ENCODE measurements at places on chromosomes 2 and 18.
A peak's percentile ranks its signal among the peaks of the same experiment; 100 is the strongest.

- DNase-seq, result no peak
These were observed 95.9 kb downstream of the NEB start for GRCh38 chr2:151638191-151638933.

DNA sequence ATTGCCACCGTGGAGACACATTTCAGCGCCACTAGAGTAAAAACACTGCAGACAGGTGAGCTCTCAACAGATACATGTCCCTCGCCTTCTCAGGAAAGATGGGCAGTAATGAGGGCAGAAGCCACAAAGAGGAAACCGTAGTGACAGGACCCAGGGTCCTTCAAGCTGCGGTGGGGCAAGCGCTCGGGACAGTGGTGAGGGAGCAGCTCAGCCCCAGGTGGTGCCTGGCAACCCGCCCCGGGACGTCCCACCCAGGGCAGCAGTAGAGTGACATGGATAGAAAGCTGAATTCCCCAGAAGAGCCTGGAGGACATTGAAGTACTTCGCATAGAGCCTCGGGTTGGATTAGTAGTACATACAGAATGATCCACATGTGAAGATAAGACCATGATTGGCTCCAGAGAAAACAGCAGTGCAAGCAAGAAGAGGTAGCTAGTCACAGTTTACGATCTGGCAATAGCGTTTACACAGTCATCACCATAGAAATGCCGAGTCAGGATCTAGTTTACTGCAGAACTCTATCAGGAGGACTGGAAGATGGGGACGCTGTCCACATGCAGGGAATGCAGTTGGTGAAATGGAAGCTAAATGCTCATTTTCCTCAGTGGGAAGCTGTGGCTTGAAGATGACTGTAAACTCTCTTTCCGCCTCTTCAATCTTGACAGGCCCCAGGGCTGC, 37.4 kb upstream of the ALPP start:
- no peak for DNase-seq

- no peak for DNase-seq
These were observed 3.5 kb upstream of the INHBB start for GRCh38 chr2:120342446-120342845.

DNA sequence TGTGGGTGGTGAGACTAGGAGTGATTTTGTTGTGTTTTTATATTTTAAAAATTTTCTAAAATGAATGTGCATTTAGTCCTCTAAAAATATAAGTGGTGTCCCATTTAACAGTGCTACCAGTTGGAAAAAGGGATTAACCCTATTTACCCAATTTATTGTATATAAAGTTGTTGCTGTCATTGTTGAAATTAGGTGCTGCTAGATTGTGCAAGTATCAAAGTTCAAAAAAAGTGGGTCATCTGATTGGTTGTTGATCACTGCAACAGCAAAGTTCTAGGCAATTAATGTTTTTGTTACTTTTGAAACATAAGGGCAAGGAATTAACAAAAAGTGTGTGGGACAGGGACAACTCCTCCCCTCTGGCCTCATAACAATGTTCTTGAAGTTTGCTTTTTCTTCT, 40.6 kb downstream of the ADNP2 start:
- no peak for DNase-seq

- no peak for DNase-seq
These were observed 427.3 kb downstream of the DCDC2C start for GRCh38 chr2:4130651-4131050.

- no peak for DNase-seq
These were observed 55.6 kb downstream of the CHRNA1 start for GRCh38 chr2:174708713-174709112.

- no peak for DNase-seq
These were observed 185.8 kb downstream of the NDUFA10 start for GRCh38 chr2:239839306-239839705.

GRCh38 chr2:222982010-222982908, 69.7 kb upstream of the KCNE4 start:
- DNase-seq, result peak; percentile 78

DNA sequence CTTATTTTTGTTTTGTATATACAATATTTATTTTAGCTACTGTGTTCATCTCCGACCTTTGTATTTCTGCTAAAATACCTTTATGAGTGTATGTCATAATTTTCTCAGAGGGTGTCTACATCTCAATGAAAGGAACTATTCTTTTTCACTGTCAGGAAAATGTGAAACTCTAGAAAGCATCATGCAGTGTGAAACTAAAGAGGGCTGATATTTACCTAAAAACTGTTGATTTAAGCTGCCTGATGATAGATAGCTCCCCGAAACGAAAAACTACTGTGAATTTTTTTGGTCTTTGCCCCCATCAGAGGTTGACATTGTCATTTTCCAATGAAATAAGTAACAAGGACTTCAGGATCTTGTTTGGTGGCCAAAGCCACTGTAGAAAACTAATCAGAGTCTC, 38.8 kb downstream of the TMEM178A start:
- no peak for DNase-seq

- peak; percentile 18 for DNase-seq
These were observed 44.2 kb downstream of the TTC27 start for GRCh38 chr2:32671885-32672533.

DNA sequence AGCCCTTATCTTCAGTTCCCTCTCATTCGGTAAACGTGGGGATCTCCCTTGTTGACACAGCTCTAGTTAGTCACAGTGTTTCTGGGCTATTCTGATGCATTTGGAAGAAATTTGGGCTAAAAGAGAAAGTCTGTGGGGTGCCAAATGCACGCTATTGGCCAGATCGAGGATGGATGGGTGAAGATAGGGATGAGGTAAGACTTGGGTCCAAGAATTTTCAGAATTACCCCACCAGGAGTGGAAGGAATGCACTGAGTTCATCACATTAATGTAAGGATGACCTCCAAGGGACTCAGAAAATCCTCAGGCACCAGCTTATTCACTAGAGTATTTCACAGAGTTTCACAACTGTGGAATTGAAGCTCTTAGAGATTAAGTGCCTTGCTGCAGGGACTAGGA, 49.3 kb downstream of the NRP2 start:
- DNase-seq, result peak; percentile 50

- no peak for DNase-seq
These were observed 22.3 kb upstream of the DYNC2LI1 start for GRCh38 chr2:43751476-43751990.

DNA sequence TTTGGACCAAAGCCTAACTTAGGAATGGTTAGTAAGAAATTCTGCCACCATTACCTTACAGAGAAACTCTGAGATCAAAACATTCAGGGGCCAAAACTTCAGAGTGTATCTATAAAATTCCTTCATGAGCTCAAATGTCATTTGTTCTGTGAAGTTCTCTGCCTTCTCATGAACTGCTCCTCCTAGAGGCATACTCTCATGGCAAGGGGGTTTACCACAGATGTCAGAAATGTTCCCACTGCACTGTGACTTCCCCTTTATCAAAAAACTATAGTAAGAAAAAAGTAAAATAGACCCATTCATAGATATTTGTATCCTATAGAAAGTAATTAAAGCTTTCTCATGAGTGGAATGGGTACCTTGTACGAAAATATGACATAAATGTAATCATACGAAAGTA, 68.5 kb downstream of the USP40 start:
- DNase-seq, result no peak

DNA sequence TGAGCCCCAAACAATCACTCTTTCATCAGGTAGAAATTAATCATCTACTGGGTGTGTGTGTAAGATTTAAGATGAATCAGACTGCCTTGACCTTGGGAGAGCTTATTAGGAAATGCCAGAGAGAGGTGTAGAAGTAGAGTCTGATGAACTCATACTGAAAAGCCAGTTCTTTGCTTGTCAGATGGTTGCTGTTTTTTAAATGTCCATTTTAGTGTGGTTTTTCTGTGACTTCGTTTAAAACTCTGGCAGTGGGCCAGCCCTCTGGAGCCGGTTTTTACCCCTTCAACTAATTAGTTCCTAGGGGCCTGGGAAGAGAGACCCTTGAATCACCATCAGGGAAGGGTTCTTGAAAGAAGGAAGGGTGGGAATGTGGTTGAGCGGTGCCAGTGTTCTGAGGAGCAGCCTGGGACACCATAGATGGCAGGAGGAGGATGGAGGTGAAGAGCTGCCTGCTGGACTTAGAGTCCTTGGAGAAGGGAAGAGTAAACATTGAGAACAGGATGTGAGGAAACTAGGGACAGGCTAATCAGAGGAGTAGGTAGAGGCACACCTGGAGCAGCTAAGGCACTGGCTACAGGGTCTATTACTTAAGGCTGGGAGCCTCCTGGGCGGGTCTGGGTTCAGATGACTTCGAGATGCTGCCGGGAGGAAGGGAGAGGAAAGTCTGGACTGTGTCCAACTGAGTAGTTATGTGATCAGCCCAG, 66.1 kb downstream of the LRRFIP1 start:
- DNase-seq, result peak; percentile 76

- DNase-seq, result no peak
These were observed 546.7 kb downstream of the EPHA4 start for GRCh38 chr2:221025398-221025797.

GRCh38 chr2:237207646-237208045, 122.0 kb downstream of the COPS8 start:
- peak; percentile 86 for DNase-seq

DNA sequence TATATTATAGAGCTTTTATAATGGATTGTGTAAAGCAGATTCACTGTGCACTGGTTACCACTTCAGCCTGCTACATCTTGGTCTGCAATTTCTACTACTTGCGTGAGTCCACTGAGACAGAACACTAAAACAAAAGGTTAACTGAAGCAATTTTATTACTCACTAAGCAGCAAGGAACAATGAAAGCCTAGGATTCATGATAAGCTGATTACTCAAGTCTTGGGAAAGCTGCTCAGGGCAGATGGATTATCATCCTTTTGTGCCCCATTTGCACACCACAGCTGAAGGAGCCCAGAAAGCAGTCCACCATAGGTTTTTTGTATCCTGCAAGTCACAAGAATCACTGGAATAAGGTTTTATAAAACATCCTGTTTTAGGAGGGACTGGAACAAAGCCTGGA, 1215.2 kb upstream of the TMEFF2 start:
- DNase-seq, result no peak

GRCh38 chr2:66957677-66958076, 439.5 kb upstream of the ETAA1 start:
- DNase-seq, result no peak

GRCh38 chr2:127541809-127542208, 6.3 kb downstream of the MYO7B start:
- DNase-seq, result no peak

GRCh38 chr2:135997380-135997779, 12.0 kb upstream of the DARS1 start:
- DNase-seq, result no peak

GRCh38 chr2:209145941-209146681, 277.7 kb upstream of the MAP2 start:
- no peak for DNase-seq

GRCh38 chr2:145593280-145593679, 1073.4 kb upstream of the ZEB2 start:
- DNase-seq, result no peak

DNA sequence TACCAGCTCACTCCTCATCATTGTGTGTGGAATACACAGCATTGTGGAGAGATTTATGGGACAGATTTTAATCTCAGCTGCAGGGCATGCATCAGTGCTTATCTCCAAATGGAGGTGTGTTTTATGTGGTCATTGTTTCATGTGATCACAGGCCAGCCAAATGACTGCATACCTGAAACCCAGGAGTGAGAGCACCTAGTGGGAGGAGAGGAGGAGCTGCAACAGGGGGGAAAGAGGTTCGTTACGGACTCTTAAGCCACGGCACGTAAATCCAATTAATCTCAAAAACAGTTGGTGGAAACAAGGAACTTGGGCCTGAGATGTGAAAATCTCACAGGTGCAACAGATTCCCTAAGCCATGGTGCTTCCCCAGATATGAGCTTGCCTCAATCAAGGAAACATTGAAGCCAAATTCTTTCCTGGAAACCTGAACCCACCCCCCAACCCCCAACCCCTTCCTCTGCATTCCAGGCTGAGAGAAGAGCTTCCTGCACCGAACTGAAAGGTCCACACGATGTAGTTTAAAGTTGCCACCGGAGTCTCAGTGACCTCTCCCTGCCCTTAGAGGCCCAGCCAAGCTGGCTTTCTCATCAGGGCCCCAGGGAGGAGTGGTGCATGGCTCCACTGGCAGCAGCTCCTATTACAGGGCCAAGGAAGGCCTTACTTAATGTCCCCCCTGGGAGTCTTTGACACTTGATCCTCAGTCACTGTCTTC, 167.4 kb downstream of the C1D start:
- no peak for DNase-seq

DNA sequence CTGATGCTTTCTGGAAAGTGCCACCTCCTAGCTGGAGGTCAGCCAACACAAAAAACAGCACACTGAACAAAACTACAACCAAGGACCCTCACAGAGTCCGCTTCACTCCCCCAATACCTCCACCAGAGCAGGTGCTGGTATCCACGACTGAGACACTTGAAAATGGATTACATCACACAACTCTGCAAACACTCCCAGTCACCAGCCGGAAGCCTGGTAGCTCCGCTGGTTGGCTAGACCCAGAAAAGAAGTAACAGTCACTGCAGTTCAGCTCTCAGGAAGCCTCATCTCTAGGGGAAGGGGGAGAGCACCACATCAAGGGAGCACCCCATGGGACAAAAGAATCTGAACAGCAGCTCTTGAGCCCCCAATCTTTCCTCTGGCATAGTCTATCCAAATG, 175.4 kb downstream of the LCLAT1 start:
- no peak for DNase-seq

DNA sequence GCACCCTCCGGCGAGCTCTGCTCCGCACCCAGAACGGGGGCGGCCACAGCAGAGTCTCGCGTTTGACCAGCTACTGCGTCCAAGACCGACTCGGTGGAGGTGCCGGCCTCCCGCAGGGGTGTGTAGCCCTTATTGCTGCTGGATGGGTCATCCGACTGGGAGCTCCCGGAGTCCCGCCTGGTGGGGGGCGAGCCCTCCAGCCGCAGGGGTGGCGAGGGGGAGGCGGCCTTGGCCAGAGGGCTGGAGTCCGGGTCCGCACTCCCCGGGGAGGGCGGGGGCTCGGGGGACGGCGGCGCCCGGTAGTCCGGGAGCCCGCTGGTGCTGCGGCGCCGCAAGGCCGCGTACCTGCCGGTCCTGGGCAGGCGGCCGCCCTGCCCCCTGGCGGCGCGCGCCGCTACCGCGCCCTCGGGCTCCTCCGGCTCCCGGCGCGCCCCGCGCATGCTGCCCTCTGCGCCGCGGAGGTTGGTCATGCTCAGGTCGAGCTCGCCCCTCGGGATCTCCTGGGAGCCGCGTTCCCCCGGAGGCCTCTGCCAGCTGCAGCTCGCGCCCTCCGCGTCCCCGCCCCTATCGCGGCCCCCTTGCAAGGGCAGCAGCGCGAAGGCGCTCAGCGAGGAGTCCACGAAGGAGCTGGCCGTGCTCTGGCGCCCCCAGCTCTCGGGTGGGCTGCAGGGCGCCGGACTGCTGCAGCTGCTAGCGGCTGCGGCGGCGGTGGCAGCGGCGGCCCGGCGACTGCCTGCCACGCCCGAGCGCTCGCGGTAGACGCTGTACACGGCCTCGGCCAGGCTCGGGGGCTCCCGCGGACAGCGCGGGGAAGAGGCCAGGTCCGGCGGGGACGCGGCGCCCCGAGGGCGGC, 4.8 kb downstream of the TMEM200C start:
- peak; percentile 15 for DNase-seq

Measured in foreskin fibroblast (primary cell).